ENCODE measurements at places on chromosomes 11 and 22.

GRCh38 chr11:73530109-73530508, 67.8 kb downstream of the FAM168A start:
- DNase-seq: no peak

DNA sequence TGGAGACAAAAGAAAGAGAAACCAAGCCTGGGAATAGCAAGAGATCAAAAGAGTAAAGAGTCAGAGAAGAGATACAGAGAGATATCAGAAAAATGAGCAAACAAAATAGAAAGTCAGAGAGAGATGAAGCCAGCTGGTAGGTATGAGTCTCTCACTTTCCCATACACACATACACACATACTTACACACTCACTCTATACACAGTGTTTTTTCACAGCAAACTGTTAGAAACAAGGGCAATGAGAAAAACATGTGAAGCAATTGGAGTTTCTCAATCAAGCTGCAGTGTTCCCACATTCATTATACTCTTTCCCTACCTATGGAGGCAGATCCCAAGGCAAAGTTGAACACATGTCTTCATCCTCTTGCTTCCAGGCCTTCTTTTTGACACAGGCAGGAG, 2.6 kb upstream of the NLRP10 start:
- DNase-seq: no peak

GRCh38 chr22:48919187-48919590, 908.5 kb downstream of the BRD1 start:
- DNase-seq: no peak

DNA sequence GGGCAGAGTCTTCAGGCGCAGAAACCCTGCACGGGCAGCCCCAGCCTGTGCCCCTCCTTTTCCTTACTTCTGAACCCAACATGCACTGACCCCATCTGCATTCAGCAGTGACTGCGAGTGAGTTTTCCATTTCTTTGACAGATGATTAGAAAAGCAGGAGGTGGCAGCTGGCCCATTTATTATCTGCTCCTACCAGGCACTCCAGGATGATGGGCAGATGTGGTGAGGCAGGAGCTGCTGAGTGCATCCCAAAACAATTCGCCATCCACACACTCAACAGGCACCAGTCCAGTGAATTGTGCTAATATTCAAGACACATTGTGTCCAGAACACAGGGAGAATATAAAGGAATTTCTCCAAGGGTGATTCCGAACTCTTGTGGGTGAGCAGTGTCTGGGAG, 208.5 kb downstream of the TENM4 start:
- DNase-seq: no peak

- no peak for DNase-seq
These were observed 6.0 kb upstream of the UCP3 start for GRCh38 chr11:74014880-74015279.

- no peak for DNase-seq
These were observed 23.1 kb upstream of the COMT start for GRCh38 chr22:19918332-19919106.

DNA sequence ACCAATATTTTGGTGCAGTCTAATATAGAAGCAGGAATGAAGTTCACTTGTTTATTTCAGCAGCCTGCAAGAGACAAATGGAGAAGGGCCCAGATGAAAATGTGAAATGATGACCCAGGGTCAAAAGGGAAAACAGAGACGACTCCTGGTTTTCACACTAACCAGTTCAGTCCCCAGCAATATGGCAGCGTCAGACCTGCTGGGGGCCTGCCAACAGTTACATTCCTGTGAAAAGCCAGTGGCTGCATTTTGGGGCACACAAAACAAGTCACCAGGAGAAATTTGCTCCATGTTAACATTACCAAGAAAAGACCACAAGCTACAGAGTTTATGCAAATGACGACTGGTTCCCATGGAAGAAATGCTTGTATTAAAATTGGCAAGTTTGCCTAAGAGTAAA, 80.2 kb downstream of the CCDC34 start:
- DNase-seq: no peak

- DNase-seq: no peak
These were observed 35.3 kb downstream of the LDHAL6A start for GRCh38 chr11:18490736-18491485.

DNA sequence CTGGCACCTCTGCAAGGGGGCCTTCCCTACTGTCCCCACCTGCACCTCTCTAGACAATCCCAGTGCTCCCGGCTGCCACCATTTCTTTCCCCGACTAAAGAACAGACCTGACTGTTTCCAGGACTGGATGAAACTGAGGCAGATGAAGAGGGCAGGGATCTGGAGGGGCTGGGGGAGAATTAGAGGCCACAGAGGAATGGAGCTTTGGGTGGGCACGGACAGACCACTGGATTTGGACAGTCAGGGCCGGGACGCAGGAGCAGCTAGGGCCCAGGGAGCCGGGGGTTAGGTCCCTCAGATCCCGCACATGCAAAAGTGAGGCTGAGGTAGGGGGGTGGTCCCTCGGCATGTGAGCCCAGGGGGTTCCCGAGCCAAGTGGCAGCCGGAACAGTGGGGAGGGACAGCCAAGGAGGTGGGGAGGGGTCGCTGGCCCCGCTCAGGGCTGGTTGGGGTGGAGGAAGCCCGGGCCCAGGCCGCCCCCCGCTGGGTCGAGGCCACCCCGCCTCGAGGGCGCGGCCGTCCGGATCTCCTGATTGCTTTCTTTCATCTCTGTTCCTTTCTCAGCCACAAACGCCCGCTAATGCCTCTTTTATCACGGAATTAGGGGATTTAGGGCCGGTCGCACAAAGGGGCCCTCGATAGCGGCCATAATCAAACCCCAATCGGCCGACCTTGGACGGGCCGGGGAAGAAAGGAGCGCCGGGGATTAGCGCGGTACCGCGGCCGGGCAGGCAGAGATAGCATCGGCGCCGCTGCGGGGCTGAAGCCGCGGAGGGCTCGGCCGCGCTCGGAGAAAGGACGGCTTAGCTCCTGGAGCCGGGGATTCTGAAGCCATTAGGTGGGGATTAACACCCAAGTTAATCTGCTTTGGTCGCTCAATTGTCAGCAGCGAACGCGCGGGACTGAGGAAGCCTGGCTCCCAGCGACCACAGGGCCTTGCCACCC, 9.3 kb downstream of the SLC25A1 start:
- DNase-seq: no peak

DNA sequence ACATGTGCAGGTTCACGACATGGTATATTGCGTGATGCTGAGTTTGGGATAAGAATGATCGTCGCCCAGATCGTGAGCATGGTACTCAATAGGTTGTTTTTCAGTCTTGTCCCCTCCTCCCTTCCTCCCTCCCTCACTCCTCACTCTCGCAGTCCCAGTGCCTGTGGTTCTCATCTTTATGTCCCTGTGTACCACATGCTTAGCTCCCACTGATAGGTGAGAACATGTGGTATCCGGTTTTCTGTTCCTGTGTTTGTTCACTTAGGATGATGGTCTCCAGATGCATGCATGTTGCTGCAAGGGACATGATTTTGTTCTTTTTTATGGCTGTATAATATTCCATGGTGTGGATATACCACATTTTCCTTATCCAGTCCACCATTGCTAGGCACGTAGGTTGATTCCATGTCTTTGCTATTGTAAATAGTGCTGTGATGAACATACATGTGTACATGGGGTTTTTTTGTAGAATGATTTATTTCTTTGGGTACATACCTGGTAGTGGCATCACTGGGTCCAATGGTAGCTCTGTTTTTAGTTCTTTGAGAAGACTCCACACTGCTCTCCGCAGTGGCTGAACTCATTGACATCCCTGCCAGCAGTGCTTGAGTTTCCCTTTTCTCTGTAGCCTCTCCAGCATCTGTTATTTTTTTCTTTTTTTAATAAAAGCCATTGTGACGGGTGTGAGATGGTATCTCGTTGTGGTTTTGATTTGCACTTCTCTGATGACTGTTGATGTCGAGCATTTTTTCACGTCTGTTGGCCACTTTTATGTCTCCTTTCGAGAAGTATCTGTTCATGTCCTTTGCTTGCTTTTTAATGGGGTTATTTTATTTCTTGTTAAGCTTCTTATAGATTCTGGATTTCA, 16.4 kb downstream of the ZBED4 start:
- DNase-seq: no peak

- DNase-seq: no peak
These were observed 1457.7 kb downstream of the BRD1 start for GRCh38 chr22:48369789-48370507.

GRCh38 chr11:134532921-134533421, 120.9 kb upstream of the B3GAT1 start:
- DNase-seq: no peak

DNA sequence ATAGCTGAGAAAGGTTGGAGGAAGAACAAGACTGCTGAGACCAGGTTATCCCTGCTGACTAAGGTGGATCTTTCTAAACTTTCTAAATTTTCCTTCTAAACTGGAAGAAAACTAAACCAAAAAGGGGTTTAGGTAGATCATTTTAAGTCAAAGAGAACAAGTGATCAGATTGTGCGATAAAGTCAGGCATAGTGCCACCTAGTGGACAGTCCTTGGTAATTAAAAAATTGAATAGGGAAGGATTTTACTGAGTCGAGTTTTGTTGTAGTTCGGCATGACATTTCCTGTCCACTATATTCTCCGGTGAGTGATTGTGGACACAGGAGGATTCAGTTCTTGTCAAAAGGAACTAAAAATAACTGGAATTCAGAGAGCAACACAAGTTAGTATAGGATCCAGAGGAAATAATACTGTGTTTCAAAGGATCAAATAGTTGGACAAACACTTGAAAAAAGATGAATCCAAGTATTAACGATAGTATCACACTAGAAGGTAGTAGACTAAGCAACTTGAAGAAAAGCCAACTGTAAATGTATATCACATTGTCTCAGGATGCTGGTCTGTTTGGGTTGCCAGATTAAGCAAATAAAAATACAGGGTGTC, 1236.4 kb downstream of the FAM181B start:
- DNase-seq: peak; percentile 12

GRCh38 chr11:15800111-15800800, 556.1 kb downstream of the SOX6 start:
- no peak for DNase-seq

DNA sequence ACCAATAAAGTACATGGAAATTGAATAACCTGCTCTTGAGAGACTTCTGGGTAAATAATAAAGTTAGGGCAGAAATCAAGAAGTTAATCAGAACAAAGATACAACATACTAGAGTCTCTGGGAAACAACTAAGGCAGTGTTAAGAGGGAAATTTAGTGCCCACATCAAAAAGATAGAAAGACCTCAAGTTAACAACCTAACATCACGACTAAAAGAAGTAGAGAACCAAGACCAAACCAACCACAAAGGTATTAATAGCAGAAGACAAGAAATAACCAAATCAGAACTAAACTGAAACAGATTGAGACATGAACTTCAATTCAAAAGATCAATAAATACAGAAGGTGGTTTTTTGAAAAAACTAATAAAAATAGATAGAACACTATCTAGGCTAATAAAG, 140.7 kb downstream of the JRKL start:
- no peak for DNase-seq

- DNase-seq: peak; percentile 42
These were observed 83.1 kb upstream of the MTNR1B start for GRCh38 chr11:92886243-92886905.

Measured in Panc1 (cell line).